ENCODE measurements at places on chromosomes 13 and 19.

GRCh38 chr13:33257841-33258807 lies 27.4 kb downstream of the STARD13 start:
- DNase-seq: no peak

GRCh38 chr19:18731562-18732008 lies 48.1 kb downstream of the CRTC1 start:
- no peak for DNase-seq

DNA sequence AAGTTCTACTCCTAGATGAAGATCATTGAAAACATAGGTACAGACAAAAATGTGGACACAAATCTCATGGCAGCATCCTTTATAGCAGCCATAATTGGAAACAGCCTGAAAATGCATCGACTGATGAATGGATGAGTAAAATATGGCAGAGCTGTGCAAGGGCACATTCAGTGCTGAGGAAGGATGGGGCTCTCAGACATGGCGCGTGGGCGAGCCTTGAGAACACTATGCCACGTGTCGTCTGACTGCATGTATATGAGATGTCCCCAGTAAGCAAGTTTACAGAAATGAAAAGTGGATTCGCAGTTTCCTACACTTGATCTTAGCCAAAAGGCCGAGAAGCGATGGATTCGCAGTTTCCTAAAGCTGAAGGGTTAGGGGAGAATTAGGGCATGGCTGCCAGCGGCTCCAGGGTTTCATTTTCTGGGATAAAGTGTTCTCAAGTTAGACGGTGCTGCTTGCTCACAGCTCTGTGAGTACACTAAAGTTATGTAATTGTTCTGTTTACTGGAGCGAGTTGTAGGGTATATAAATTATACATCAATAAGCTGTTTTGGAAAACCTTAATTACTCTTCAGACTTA lies 78.0 kb downstream of the RAB20 start:
- no peak for DNase-seq

- no peak for DNase-seq
Measured at GRCh38 chr13:94459116-94459515, 20.4 kb downstream of the DCT start.

GRCh38 chr19:58054901-58055874 lies 3.9 kb upstream of the ZNF135 start:
- peak; percentile 60 for DNase-seq

- DNase-seq: no peak
Measured at GRCh38 chr13:24004142-24004899, 107.0 kb upstream of the C1QTNF9B start.

DNA sequence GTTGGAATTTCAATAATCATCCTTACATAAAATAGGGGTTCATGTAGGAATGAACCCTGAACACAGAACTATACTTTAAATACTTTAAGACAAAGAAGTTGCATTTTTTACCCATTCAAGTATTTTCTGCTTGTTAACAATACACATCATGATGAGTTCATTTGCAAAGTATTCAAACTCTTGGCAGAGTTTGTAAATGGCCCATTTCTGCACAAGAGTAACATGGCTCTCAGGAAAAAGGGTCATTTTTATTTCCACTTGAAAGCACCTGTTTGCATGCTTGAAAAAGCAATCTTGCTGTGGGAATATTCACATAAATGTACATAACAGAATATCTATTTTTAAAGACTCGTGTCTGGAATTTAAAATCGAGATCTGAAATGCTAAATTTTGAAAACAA lies 18.1 kb downstream of the ESD start:
- DNase-seq: no peak

DNA sequence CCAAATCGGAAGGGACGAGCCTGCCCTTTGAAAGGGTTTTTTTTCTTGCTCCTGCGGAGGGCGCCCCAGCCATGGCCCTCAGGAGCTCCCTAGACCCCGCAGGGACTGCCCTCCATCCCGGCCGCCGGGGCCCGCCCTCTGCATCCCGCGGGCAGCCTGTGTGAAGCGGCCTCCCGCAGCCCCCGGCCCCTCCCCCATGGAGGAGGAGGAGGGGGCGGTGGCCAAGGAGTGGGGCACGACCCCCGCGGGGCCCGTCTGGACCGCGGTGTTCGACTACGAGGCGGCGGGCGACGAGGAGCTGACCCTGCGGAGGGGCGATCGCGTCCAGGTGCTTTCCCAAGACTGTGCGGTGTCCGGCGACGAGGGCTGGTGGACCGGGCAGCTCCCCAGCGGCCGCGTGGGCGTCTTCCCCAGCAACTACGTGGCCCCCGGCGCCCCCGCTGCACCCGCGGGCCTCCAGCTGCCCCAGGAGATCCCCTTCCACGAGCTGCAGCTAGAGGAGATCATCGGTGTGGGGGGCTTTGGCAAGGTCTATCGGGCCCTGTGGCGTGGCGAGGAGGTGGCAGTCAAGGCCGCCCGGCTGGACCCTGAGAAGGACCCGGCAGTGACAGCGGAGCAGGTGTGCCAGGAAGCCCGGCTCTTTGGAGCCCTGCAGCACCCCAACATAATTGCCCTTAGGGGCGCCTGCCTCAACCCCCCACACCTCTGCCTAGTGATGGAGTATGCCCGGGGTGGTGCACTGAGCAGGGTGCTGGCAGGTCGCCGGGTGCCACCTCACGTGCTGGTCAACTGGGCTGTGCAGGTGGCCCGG lies 815 bp downstream of the MAP3K10 start:
- DNase-seq: no peak

DNA sequence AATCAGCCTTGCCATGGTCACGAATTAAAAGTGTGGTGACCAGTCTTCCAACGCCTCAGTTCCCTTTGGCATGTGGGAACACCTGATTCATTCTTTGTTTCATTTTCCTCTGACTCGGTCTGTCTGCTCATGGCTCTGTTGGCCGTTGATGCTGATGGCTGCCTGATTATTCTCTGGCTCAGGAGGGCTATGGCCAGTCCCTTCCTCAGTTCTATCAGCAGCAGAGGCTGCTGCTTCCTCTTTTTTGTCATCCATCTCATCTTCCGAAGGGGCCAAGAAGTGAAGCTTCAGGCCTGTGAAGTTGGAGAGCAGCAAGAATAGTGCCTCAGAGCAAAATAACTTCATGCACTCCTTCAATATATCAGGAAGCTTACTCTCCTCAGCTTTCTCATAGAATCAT lies 9.5 kb upstream of the MLNR start:
- DNase-seq: no peak

- DNase-seq: no peak
Measured at GRCh38 chr19:23393121-23393520, 2.1 kb downstream of the ZNF91 start.

- no peak for DNase-seq
Measured at GRCh38 chr13:72230131-72230530, 363.1 kb upstream of the DACH1 start.

DNA sequence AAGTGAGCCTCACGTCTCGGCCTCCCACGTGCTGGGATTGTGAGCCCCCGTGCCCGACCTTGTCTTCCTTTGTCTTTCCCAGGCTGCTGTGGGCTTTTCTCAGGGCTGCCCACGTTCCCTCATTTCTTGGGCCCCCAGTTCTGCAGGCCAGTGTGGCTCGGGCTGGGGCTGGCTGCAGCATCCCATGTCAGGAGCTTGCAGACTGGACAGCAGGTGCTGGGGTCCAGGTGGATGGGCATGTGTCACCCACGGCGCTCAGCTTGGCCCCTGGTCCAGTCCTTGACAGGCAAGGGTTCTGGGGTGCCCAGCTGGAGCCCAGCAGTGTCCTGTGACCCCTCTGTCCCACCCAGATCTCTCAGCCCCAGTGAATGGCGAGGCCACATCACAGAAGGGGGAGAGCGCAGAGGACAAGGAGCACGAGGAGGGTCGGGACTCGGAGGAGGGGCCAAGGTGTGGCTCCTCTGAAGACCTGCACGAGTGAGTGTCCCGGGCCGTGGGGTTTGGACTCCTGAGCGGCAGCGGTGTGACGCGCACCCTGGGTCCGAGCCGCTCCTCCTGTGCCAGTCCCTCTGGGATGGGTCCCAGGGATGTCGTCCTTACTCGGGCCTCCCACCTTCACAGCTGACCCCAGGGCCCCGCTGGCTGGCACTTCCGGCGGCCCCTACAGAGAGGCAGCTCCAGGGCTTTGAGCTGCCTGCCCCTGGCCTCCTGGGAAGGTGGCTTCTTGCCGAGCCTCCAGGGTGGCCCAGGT lies 17.3 kb downstream of the PLIN4 start:
- DNase-seq: no peak

DNA sequence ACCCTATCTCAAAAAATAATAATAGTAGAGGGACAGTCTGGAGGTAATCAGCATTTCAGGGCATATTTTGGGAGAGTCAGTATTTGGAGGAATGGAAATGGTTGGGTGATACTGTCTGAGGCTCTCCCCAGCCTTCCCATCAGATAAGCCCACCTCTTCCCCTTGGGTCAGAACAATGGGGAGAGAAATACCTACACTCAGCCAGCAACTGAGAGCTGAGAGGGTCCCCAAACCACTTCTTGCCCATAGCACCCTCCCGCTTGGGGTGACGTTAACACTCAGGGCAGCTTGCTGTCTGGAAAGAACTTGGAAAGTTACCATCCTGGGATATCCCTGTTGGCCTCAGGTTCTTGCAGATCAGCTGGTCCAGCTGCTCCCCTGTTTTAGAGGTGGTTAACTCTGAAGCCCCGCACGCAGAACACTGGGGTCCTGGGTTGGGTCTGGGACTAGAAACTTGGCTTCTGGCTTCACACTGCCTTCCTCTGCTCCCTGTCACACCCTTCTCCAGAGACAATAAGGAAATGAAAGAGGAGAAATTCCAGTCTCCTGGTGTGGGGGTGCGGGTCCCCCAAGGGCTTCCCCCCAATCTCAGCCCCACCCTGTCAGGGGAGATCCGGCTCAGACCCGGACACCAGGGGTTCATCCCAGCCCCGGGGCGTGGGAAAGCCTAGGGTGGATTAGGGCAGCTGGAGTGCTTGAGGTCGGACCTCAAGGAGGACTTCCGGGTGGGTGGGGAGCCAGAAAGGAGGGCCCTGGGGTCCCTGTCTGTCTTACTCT lies 2.5 kb downstream of the FOXA3 start:
- DNase-seq: no peak

DNA sequence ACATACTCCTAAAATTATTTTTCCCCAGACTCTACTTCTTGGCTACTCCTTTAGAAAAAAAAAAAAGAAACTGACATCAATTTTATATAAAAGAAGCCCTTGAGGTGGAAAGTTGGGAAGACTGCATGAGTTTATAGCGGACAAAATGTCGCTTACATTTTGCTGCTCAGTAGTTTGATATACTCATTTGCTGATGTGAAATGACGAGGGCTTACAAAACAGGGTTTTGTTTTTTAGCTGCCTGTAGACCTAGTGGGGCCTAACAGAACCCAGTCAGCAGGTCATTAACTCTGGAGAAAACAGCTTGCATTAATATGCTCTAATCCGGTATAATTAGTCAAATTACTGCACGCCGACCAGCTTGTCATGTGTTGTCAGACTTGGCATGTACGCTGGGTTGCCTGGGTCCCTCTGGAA lies 37.6 kb upstream of the MAB21L1 start:
- DNase-seq: no peak

DNA sequence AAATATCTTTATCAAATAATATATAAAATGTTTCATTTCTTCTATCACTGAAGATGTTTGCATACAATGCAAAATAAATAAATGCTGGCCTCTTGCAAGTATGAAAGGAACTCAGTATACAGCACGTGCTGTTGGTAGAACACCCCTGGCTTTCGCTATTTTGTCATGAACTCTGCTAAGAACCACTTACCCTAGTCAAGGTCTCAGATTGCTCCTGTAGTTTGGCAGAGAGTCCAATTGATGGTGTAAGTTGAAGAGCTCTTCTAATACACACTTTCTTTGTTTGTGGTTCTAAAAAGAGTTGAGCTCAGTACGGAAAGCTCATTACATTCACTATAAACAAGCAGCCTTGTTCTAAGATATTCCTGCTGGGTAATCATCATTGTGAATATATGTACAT lies 1258.9 kb downstream of the EFNB2 start:
- no peak for DNase-seq

- DNase-seq: no peak
Measured at GRCh38 chr13:100428986-100429385, 159.6 kb downstream of the GGACT start.

DNA sequence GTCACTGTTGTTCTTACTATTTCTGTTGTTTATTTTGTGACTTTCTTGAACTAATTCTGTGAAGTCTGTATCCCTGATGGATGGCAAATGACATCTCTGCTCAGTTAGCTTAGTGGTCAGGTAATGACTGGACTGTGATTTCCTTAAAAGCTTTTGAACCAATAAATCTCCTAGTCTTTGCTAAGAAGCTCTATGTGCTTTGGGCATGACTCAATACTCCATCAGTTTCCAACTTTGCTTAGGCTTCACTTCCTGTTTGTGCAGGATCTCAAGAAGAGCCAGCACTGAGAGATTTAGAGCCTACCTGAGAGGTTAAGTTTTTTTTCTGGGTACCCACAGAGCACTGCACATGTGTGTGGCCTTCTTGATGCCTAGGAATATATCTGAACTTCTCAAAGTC lies 329.7 kb upstream of the HTR2A start:
- no peak for DNase-seq

- DNase-seq: no peak
Measured at GRCh38 chr13:98878486-98879126, 99.3 kb downstream of the DOCK9 start.

- DNase-seq: no peak
Measured at GRCh38 chr13:44013758-44014291, 134.1 kb downstream of the LACC1 start.

- no peak for DNase-seq
Measured at GRCh38 chr19:31597616-31598015, 248.4 kb upstream of the TSHZ3 start.

GRCh38 chr19:18985257-18985656 lies 44.2 kb upstream of the HOMER3 start:
- DNase-seq: peak; percentile 31

GRCh38 chr19:45577111-45577905 lies 7.3 kb downstream of the OPA3 start:
- DNase-seq: no peak

- no peak for DNase-seq
Measured at GRCh38 chr19:18867199-18867598, 28.8 kb downstream of the CERS1 start.

GRCh38 chr19:9836021-9836420 lies 903 bp downstream of the PIN1 start:
- no peak for DNase-seq

- DNase-seq: peak; percentile 36
Measured at GRCh38 chr13:75402787-75403186, 79.2 kb downstream of the TBC1D4 start.

- DNase-seq: no peak
Measured at GRCh38 chr13:44382635-44383145, 9.1 kb downstream of the SERP2 start.

GRCh38 chr19:38076337-38076736 lies 147.7 kb downstream of the DPF1 start:
- DNase-seq: no peak
